Activated naive CD4-positive, alpha-beta T cell treated with Interleukin-2 at 50 U/mL for 16 hours (primary cell): ENCODE measurements at places on chromosomes 2 and 18.

DNA sequence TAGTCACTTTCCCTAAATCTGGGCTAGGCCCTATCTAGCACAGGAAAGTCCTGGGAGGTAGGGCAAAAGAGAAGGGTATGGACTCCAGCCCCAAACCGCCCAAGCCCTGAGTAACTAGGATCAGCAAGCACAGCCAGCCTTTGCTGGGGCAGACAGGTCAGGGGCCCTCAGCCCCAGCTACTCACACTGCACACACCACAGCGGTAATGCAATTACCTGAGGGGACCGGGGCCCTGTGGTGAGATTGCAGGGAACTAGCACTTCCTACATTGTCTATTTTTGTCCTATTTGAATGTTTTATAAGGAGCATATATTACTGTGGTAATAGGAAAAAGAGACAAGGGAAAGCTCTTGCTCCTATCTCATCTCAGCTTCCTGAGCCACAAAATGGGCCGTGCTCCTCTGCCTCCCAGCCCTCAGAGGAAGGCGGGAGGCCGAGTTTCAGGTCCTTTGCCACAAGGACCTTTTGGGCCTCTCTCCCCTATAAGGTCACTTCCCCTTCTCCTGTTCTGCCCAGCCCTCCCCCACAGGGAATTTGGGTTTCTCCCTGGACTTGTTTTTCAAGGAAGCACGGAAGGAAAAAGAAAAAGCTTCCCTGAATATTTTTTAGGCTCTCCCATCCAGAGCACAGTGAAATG is 20.5 kb downstream of the RAB11FIP5 start:
- DNase-seq = no peak

GRCh38 chr2:134205087-134205486 is 48.8 kb upstream of the MGAT5 start:
- no peak for DNase-seq

DNA sequence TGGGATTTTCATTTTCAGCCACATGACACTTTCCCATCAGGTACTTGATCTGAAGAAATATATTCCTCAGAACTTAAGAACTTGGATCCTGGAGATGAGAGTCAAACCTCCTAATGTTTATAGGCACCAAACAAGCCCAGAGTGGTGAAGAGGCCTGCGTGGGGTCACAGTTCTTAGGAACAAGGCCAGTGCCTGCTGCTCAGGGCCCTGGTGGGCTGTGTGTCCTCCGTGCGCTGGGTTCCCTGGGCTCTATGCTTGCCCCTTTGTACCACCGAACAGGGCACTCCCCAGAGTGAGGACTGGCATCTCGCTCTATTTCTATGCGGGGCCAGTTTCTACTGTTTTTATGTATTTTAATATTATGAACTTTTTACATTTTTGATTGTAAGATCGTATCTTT is 76.0 kb upstream of the RBM44 start:
- DNase-seq = no peak

- no peak for DNase-seq
Observed at GRCh38 chr2:133152801-133153200, 415.5 kb downstream of the NCKAP5 start.

GRCh38 chr2:214730800-214731407 is 78.6 kb downstream of the BARD1 start:
- no peak for DNase-seq

GRCh38 chr2:183532514-183532913 is 408.3 kb downstream of the NUP35 start:
- no peak for DNase-seq

GRCh38 chr2:207357216-207357615 is 172.5 kb upstream of the CREB1 start:
- DNase-seq = no peak
